ENCODE measurements at places on chromosomes 2 and 18.

DNA sequence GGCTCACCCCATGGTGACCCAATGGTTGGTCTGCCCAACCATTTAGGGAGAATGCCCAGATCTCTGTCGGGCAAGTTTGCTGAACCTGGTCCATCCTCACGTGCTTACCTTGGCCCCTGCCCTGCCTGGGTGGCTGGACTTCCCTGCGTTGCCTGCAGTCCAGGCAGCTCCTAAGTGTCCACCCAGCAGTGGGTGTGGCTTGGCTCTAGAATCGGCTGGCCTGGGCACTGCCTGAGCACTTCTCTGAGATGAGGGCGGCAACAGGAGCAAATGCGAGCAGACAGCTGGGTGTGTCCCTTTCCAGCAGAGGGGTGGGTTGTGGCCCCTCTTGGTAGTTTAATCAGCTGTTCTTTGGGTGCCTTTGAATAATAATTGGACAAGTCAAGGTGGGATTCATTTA, 11.3 kb downstream of the PCARE start:
- no peak for DNase-seq

DNA sequence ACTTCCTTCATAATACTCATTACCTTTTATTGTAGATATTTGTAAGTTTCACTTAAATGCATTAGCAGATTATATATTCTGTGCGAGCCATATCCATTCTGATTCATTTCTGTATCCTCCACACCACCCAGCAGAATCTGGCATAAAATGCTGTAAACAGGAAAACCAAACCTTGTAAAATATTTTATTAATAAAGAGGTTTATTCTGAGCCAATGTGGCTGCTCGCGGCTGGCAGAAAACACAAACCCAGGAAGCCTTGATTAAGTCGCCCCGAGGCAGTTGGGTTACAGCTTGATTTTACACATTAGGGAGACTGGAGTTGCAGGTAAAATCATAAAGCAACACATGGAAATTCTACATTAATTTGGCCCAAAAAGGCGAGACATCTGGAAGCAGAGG, 40.5 kb downstream of the GNAL start:
- no peak for DNase-seq

- no peak for DNase-seq
Observed at GRCh38 chr2:160701822-160702221, 208.2 kb upstream of the RBMS1 start.

DNA sequence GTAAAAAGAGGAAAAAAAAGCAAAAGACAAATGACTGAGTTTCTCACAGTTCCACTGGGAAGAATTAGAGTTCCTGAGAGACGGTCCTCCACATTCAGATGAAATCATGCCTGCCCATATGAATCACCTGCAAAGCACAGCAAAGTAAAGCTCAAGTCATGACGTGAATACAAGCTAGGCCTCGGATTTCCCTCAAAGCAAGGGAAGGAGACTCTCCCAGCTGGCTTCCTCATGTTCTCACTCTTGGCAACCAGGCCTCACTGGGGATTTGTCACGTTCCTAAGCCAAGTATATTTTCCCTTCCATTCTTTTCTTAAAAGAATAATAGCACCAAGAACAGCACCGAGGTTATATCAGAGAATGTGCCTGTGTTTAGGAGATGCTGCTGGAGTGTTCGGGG, 47.0 kb downstream of the CYP27C1 start:
- no peak for DNase-seq

- no peak for DNase-seq
Observed at GRCh38 chr18:7658701-7659100, 91.6 kb downstream of the PTPRM start.

GRCh38 chr18:25886283-25886682, 204.1 kb downstream of the SS18 start:
- no peak for DNase-seq

DNA sequence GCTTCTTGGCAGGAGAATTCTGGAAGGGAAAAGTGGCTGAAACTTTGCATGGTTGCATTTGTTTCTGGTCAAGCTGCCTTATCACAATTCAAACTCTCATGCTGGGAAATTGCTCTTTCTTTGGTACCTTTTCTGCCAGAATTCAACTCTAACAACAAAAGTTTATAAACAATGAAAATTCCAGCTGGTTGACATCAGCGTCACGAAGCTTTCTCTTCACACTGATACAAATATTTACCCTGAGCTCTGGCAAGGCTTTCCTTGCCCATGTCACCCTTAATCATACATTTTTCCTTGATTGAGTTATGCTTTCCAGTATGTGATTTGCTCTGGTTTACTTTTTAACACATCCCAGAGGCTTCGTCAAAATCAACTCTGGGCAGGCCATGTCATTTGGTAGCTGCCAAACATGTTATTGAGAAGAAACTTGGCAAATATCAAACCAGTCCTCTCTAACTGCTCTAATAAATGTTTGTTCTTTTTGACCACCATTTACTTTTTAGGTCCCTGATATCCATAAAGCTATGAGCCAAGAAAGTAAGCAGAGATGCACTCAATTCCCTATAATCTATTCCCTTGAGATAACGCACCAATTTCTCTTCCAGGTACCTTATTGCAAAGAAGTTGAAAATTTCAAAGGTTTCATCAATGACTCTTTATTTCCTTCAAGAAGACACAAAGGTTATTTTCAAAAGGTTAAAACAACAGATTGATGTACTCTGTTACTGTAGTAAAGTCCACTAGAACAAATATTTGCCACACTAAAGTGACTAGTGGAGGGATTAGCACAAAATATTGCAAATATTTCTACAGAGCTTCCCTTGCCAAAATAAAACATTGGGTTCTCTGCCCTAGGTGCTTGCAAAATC, 1241.1 kb upstream of the ZEB2 start:
- no peak for DNase-seq

DNA sequence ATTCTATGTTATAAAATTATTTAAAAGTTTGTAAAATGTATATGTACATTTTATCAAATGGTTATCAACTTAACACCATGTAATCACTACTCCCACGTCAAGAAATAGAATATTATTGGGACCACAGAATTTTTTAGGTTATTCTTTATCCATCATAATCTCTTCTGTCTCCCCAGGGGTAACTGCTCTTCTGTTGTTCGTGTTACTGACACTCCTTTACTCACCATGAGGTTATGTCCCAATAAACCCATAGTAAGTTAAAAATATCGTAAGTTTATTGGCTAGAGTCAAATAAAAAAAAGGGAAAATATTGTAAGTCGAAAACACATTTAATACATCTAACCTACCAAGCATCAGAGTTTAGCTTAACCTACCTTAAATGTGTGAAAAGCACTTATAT, 14.0 kb downstream of the OTX1 start:
- no peak for DNase-seq

- no peak for DNase-seq
Observed at GRCh38 chr18:58490238-58490637, 138.7 kb downstream of the ALPK2 start.

GRCh38 chr18:36692371-36692770, 136.4 kb downstream of the TPGS2 start:
- DNase-seq = no peak

DNA sequence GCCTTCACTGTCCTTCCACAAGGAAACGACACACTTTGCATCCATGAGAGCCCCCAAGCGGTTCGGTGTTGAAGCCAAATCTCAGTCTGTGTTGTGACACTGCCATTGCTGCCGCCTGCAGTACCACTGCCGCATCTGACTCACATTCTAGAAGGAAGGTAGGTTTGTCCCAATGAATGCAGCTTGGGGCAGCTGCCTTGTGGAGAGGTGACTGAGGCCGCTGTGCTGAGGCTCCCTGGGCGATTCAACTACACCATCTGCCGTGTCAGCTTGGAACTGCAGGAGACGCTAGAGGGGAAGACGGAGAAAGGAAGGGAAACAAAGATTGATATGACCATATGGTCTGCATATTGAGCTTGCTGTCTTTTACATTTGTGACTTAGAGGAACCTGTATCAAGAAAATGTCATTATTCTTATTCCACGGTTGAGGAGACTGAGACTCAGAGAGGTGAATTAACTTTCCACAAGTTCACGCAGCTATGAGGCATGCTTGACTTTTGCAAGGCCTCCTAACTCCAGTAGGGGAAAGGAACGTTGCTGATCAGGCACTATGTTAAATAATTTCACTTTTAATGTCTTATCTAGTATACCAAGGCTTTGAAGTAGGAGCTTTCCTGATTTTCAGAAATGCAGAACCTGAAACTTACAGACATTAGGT, 43.5 kb upstream of the LMAN1 start:
- DNase-seq = peak; percentile 76

- DNase-seq = no peak
Observed at GRCh38 chr2:120566331-120567035, 169.2 kb upstream of the GLI2 start.

GRCh38 chr2:35356332-35356731, 999.2 kb upstream of the CRIM1 start:
- DNase-seq = no peak

DNA sequence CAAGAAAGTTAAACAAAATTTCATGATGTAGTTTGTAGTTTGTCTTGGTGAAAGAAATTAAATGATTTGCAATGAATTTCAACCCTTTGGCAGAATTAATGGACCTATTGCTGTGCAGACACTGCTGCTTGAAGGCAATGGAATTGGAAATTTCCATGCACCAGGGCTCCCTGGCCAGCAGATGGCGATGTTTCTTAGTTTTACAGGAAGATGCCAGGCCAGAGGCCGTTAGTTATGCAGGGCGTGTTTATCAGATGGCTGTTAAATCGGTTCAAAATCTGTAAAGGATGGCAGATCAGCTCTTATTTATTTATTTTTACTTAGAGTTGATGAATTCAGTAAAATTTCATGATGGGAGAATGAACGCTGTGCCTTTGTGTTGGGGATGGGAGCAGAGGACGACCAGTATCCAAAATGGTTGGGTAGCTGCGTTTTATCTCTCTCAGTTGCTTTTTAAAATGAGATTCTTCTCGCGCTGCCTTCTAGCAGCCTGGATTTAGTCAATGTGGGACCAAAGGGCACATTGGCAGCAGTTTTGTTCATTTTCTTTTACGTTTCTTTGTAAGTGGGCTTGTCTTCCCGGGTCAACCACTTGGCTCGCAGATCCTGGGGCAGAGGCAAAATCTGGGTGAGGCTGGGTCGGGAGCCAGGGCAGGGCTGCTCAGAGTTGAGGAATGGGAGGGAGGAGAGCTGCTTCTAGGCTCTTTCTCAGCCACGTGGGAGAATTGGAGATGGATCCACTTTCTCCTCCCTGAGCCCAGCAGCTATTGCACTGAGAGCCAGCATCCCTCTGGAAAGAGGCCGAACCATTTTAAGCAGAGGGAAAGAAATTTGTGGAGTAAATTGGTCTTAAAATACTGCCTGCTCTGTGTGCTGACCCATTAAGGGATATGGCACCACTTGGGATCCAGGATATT, 344.0 kb downstream of the PIK3C3 start:
- peak; percentile 69 for DNase-seq

DNA sequence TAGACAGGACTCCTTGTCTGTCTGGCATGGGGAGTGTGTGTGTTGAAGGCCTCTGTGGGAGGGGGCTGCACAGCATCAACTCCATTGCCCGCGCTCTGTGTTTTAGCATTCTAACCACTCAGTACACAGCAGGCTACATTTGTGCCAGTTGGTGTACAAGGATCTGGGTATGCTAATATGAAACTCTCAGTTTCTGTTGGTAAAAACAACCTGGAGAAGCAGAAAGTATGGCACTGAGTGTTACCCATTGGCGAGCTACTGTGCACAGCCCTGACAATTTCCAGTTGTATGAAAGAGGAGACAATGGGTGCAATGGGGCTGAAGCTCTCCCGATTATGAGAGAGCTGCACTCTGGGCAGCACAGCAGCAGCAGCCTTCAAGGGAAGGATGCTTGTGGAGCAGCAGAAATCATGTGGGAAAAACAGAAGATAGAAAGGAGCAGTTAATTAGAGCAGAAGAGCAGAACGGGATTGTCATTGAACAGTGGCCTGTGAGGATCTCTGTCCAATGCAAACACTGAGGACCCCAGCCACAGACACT, 443.6 kb downstream of the CBLN2 start:
- DNase-seq = no peak

GRCh38 chr2:68632021-68632420, 11.4 kb upstream of the PROKR1 start:
- DNase-seq = no peak

DNA sequence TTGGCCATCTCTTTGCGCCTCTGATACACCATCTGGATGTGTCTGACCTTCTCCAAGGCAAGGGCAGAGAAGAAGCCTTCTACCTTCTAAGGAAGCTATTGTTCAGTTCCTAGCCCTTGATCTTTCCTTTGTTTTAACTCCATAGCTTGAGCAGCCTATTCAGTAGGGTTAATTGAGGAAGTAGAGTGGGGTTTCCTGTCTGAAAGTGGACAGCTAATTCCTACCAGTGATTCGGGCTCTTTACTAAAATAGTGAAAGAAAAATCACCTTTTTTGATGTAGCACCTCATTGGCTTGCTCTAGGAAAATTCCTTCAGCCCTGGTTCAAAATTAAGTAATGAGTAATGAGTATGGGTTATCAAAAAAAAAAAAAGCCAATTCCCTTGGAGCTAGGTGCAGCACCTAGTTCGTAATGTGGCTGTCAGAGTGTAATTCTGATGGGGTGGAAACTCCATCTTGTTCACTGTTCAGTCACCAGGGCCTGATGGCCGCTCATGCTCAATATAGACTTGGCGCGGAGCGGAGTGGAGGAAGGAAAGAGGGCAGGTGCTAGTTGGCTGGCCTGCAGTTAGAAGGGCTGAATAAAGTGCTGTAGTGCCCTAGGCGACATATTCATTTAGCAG, 2.9 kb upstream of the MGAT5 start:
- no peak for DNase-seq

DNA sequence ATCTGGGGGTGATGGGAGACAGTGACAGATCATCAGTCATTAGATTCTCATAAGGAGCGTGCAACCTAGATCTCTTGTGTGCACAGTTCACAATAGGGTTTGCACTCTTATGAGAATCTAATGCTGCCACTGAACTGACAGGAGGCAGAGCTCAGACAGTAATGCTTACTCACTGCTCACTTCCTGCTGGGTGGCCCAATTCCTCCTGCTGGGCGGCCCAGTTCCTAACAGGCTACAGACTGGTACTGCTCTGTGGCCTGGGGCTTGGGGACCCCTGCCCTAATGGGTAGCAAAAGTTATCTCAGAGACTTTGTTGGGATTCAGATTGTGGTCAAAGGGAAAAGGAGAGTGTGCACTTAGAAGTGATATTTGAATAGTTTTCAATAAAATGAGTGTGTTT, 840.1 kb upstream of the ID2 start:
- DNase-seq = no peak

- no peak for DNase-seq
Observed at GRCh38 chr2:170454471-170455372, 260.4 kb upstream of the SP5 start.

- no peak for DNase-seq
Observed at GRCh38 chr2:45712570-45712969, 61.1 kb downstream of the PRKCE start.

GRCh38 chr2:12120281-12121150, 374.1 kb downstream of the LPIN1 start:
- no peak for DNase-seq

GRCh38 chr2:190678444-190679162, 29.7 kb downstream of the NAB1 start:
- peak; percentile 50 for DNase-seq

DNA sequence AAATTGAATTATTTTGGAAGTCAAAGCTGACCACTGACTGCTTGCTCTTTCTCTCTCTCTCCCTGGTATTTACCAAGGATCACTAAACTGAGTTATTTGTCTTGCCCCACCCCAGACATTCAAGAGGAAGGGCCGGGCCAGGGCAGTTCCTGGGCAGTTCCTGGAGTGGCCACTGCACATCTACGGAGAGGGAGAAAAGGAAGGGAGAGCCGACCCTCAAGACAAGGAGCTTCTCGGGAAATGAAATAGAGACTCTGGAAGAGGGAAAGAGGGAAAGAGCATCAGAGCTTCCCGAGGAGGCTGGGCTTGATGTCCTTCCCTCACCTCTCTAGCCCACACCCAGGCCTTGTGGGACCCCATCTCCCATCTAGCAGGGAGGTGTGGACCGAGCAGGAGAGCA, 83.1 kb downstream of the SEPTIN10 start:
- DNase-seq = no peak

GRCh38 chr2:103875131-103875530, 978.8 kb upstream of the POU3F3 start:
- DNase-seq = no peak

All from stimulated activated CD4-positive, alpha-beta T cell treated with anti-CD3 and anti-CD28 coated beads, Interleukin-2, amount 100 ng/mL, for 24 hours (primary cell).